ENCODE measurements at places on chromosomes 13 and 19.

DNA sequence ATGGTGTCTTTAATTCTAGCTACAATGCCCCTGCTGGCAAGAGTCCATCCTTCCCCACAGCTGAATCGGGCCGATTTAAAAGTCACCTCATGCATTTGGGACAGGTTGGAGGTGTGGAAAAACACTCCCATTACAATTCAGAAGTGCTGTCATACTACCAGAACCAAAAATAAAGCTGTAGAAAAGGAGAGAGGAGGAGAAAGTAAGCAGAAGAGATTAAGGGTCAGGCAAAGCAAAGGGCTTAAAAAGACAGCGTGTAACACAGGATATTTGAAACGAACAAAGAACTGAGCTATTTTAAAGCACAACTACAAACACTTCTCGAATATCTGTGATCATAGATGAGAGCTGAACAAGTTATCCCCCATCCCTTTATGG is 90.4 kb downstream of the FGF14 start:
- DNase-seq, result no peak

GRCh38 chr19:56508290-56508778 is 679 bp downstream of the ZNF471 start:
- no peak for DNase-seq

- DNase-seq, result no peak
Measured at GRCh38 chr19:21487969-21488368, 17.4 kb upstream of the ZNF429 start.

DNA sequence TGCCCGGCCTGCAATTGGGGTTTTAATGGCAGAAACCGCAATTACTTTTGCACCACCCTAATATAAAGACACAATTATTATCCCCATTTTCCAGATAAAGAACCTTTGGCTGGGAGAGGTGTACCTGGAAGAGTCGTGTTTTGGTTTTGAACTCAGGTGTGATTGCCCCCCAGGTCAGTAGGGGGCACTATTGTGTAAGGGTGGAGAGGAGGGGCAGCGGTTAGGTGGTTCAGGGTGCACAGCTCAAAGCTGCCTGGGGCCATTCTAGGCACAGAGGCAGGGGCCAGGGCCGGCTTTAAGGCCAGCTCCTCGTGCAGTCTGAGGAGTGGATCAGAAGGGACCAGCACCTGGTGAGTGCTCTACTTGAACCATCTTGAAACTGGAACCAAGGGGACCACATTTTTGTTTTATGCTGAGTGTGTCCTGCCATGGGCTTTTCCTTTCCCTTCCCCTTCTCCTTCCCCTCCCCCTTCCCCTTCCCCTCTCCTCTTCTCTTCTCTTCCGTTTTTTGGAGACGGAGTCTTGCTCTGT is 5.8 kb upstream of the FCGRT start:
- peak; percentile 79 for DNase-seq

GRCh38 chr19:51480590-51480989 is 2.3 kb downstream of the CEACAM18 start:
- DNase-seq, result no peak

- no peak for DNase-seq
Measured at GRCh38 chr19:1796395-1797142, 15.5 kb downstream of the ATP8B3 start.

DNA sequence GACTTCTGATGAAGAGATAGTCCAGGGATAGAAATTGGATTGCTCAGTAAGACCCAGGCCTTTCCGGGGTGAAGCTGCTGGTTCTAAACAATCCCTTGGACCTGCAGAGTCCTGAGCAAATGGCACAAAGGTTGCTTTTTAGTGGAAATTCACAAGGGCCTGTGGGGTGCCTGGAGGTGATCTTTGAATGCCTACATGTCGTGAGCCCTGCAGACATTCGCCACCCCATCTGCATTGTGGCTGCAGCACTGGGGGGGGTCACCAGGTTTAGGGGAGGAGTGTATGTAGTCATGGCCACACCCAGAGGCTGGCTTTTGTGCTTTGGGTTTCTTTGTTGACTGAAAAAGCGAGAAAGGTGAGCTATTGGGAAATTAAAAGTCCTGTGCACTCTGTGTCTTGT is 41.4 kb downstream of the SLC7A9 start:
- no peak for DNase-seq

- DNase-seq, result no peak
Measured at GRCh38 chr13:33743438-33744368, 74.2 kb upstream of the RFC3 start.

GRCh38 chr19:19645233-19645870 is 1.9 kb upstream of the GMIP start:
- no peak for DNase-seq

DNA sequence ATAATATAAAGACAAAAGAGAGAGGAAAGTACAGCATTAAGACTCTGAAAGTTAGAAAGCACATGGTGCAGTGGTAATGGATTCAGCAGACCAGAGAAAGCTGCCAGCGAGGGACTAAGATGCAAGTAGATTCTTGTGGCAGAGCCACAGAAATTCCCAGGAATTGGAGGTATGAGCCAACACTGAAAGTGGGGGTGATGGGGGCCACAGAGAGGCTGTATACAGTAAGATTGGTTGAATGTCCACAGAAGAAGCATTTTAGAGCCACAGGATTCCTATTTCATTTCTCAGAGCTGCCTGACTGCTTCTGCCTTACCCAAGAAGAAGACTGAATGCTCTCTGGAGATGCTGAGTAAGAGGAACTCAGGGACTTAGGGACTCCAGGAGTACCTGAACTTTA is 295.0 kb downstream of the LMO7 start:
- no peak for DNase-seq

- no peak for DNase-seq
Measured at GRCh38 chr13:61339054-61339621, 76.5 kb downstream of the PCDH20 start.

DNA sequence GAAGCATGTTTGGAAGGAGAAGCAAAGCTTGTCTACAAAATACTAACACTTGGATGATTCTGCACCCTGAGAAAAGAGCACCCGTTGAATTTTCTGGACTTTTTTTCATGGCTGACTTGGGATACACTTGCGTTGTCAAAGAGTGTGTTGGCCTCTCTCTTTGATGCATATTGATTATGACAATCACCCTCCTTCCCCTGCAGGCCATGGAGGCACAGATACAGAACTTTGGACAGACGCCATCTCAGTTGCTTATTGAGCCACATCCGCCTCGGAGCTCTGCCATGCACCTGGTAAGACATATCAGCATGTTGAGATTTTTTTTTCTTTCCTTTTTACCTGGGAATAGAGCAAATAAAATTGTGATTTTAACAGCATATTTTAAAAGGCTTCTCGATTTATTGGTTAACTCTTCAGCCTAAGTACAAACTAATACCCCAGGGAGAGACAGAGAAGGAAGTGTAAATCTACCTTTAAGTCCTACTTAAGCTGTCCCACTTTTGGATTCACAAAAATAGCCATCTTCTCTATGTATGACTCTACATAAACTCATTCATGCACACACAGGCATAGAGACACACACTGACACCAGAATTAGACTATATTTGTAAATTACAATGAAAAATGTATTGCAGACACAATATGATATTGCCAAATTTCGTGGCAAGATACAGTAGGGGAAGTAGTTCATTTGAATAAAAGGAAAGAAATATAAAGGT is 169.7 kb upstream of the MAB21L1 start:
- no peak for DNase-seq

DNA sequence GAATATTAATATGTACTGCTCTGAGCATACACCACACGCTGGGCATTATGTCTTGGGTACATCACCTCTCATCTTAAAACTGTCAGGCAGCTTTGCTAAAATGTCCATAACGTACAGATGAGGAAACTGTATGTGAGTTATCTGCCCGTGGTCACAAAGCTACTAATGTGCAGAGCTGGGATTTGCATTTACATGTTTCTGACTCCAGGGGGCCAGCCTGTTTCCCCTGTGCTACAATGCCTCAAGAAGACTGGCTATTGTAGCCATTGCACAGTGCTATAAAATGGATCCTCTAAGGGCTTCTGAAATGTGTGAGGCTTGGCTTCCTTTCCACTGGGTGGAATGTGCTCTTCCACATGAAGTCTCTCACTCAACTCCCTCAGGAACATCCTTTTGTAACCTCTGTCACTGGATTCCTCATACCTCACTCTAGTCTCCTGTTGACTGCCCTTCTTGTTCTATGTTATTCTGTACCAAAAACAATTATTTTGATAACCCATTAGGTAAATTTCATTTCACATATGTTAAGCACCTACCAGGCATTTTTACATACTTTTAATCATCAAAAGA is 95.6 kb upstream of the HTR2A start:
- no peak for DNase-seq

GRCh38 chr13:90835826-90836225 is 511.7 kb upstream of the MIR17HG start:
- no peak for DNase-seq

- no peak for DNase-seq
Measured at GRCh38 chr13:41306271-41307145, 4.6 kb upstream of the NAA16 start.

GRCh38 chr19:21694171-21694906 is 73.0 kb downstream of the ZNF100 start:
- DNase-seq, result no peak

GRCh38 chr13:40932252-40932651 is 86.9 kb downstream of the ELF1 start:
- no peak for DNase-seq

DNA sequence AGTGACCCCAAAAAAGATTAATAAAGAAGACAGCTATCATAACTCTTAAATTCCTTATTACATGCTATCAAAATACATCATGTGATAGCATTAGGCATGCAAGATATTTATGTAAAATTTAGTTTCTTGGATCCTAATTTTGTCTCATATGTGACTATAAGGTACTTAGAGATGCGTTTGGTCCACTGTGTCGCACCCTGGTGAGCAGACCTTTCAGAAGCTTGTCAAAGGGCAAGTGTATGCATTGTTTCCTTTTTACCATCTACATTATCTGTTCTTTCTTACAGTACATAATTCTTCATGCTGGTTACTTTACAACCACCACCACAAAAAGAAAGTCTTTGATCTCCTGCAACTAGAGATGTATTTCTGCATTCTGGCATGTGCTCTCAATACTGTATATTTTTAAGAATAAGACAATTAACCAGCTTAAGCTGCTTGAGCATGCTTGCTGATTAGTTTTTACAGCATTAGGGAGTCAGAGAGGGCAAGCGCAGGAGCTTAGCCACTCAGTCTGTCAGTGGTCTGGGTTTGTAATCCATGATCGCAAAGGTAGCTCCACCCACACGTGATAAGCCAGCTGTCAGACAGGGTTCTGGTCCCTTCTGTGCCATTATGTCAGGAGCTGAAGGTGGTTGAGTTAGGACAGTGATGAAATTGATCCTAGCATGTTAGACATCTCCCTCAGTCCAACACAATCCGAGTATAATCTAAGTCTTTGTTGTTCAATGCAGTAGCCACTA is 500.9 kb downstream of the MYO16 start:
- DNase-seq, result no peak

DNA sequence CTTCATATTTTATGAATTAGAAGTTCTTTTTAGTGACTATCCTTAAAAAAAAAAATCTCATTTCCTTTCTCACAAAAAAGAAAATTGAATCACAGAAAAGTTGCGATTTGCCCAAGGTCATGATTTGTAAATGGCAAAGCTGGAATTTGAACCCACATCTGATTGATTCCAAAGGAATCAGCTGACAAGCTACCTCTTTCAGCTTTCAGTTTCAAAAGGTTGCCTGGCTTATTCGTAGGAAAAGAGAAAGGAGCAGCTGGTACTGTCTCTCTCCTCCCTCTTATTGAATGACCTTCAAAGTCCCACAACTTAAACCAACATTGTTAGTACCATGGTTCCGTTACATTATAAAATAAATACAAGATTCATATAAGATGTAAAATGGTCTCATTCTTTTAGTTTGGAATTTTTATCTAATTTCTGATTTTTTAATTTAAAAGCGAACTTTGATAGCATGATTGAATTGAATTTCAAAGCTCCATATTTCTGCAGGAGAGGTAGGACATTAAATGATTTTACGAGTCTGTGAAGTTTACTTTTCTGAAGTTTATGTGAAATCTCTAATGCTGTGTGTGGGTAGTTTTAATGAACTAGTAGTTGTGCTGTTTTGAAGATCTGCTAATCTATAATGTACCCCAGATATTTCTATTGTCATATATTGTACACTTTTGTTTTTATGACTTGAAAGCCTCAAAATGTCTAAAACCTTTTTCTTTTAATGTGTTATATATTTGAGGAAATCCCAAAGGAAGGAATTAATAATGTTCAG is 18.5 kb upstream of the KCTD4 start:
- no peak for DNase-seq

DNA sequence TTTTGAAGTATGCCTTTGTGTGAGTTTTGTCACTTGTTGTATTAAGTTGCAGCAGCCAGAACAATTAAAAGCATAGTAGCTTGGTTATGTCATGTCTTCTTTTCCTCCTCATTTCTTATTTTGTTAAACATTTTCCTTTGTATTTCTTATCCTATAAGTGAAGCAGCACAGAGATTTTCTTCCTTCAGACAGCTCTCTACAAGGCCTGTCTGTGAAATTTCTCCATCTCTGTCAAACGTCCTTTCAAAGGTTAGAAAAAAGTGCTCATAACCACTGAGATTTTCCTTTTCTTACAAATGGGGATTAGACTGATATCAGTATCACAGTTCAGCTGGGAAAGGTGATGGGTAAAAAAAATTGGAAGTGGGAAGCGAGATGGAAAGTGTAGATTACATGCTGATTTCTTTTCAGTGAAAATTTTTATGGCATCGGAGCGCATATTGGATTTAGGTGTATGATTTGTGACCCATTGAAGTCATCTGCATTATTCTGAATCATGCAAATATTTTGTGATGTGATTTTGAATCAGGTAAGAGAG is 71.7 kb downstream of the GPC5 start:
- no peak for DNase-seq

DNA sequence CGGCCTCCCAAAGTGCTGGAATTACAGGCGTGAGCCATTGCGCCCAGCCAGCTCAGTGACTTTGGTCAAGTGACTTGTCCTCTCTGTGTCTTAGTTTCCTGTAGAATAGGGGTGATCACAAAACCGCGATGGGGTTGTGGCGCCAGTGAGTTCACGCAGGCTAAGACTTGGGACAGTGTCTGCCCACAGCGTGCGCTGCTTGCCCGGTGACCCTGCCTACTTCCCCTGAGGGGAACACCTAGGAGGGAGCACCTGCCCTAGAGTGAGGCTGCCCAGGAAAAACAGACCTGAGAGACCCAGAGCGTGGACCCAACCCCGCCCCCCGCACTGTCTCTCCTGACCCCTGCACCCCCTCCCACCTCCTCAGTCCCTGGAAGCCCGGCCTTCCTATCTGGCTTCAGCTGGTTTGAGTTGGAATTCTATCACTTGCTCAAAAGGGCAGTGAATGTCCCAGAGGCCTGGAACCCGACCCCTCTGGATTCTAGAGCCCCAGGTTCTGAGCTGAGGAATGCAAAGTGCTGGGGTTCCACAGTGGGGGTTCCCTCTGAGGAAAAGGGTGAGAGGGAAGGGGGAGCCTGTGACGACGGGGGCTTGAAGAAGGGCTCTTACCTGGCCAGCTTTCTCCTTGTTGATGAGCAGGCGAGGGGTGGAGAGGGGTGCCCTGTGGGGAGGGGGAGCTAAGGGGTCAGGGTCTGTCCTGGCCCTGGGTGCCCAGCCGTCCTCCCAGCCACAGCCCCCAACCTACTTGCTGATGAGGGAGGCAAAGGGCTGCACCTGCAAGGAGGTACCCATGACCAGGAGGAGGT is 2.2 kb upstream of the RINL start:
- DNase-seq, result no peak

GRCh38 chr13:25143706-25144105 is 28.4 kb downstream of the AMER2 start:
- DNase-seq, result no peak

All from activated T-cell treated with anti-CD3 and anti-CD28 coated beads for 4 hours (primary cell).